ENCODE measurements at places on chromosomes 2 and 18.

GRCh38 chr18:24993628-24994027 is 358.3 kb downstream of the ZNF521 start:
- no peak for DNase-seq

DNA sequence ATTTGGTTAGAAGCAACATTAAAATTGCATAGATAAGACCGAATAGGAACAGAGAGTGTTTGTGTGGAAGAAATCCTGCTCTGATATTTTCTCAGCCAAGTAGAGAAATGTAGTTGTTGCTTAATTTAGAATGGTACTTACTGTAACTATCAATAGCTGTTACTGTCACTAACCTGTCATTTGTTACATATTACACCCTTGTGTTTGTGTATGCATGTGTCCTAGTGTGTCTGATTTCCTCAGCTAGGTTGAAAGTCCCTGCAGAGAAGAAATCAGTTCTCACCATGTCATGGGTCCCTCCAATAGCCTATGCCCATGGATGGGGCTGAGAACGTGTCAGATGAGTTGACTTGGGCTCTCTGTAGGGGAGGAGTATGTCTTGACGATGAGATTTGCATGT is 94.4 kb downstream of the SPTBN1 start:
- DNase-seq = no peak

GRCh38 chr2:154776825-154777224 is 78.3 kb downstream of the KCNJ3 start:
- no peak for DNase-seq

DNA sequence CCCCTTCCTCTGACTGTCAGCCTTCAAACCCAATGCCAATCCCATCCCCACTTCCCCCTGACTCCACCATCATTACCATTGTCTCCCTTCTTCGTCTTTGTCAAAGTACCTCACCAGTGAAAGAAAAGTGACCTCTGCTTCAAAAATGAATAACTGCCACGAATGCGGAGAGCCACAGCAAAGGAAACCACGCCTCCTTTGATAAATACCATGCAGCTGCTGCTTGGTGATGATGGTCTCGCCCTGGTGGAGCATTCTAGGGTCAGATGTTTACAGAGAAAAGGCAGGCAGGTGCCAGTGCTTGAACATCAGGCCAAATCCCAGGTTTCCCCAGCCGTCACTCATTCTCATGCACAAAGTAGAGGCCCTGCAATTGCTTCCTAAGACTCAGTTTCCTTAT is 162.2 kb downstream of the BCL11A start:
- no peak for DNase-seq

DNA sequence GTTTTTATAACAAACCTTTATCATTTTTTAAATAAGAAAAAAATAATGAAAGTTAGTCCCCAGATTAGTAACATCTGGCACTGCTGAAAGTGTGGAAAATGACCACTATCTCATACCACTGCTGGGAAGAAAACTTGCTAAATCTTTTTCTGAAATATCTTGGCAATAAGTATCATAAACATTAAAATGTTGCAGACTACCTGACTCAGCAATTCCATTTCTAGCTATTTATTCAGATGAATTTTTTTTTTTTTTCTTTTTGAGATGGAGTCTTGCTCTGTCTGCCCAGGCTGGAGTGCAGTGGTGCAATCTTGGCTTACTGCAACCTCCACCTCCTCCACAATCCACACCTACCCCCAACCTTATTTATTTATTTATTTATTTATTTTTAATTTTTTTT is 35.3 kb upstream of the SOS1 start:
- no peak for DNase-seq

GRCh38 chr2:25159949-25160348 is 8.4 kb downstream of the POMC start:
- no peak for DNase-seq
